ENCODE measurements at places on chromosomes 2 and 18.

DNA sequence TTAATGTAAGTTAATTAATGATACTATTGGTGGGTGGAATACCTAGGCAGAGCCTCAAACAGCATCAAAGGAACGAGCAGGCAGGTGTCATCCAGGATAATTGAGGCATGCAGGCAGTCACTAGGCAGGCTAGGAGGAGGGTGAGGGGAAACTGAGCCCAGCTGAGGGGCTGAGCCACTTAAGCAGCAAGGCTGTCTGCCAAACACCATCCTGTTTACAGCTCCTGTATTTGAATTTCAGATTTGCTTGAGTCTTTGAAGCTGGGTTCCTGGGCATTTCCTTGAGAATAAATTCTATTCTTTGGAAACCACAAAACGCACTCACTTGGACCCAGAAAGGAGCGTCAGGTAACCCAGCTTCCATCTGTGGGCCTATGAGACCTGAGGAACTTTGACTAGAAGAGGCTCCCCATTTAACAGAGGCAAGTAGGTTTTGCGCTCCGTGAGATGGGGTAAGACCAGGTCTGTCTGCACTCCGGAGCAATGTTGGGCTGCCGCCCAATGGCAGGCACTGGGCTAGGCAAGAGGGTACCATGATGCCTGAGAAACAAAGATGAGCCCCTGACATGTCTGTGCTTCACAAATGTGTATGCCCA, 2.0 kb downstream of the EDAR start:
- H3K27ac ChIP-seq: no peak overlapping the region
- DNase-seq: no peak
- no peaks in the 10 kb centered on the region for H3K4me1 ChIP-seq
- H3K4me3 ChIP-seq: no peak overlapping the region
- no peaks in the 10 kb centered on the region for H3K36me3 ChIP-seq
- no peaks in the 10 kb centered on the region for H3K27me3 ChIP-seq

DNA sequence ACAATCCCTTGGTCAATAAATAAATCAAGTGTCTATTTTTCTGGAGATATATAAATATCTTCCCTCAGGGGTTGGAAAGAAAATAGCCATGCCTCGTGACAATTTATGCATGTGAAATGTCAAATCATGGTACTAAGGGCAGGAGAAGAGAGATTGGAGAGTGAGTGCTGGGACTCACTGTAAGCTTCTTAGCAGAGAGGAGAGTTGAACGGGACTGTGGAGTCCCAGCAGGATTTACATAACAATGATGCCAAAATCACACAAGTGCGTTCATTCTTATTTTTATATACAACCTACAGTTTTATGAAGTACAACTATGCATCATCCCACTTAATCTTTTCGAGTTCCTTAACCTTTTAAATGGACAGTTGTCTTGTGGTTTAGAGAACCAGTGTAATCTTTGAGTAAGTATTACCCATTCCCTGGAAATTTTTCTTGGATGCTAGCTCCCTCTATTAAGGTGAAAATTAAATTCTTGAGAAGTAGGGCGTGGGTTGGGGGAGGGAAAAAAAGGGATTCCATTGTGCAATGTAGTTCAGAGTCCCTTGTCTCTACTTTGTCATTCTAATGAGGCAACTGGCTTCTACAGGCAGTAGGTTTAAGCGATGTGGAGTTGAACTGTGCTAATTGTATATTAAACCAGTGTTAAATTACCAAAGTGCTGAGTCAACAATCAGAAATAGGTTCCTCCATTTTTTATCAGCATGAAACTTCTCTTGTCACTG, 143.6 kb upstream of the EPHA4 start:
- no peaks in the 10 kb centered on the region for H3K36me3 ChIP-seq
- no peak for DNase-seq
- no peaks in the 10 kb centered on the region for H3K4me1 ChIP-seq
- H3K27me3 ChIP-seq: no peaks in the 10 kb centered on the region

- no peaks in the 10 kb centered on the region for H3K4me1 ChIP-seq
- H3K4me3 ChIP-seq: no peak overlapping the region
- H3K27me3 ChIP-seq: no peaks in the 10 kb centered on the region
- H3K36me3 ChIP-seq: no peaks in the 10 kb centered on the region
Observed at GRCh38 chr2:1876352-1876751, 132.0 kb upstream of the PXDN start.

GRCh38 chr18:54209471-54210180, 14.8 kb downstream of the MBD2 start:
- H3K4me1 ChIP-seq: peaks cover 1% of the 10 kb centered on the region

DNA sequence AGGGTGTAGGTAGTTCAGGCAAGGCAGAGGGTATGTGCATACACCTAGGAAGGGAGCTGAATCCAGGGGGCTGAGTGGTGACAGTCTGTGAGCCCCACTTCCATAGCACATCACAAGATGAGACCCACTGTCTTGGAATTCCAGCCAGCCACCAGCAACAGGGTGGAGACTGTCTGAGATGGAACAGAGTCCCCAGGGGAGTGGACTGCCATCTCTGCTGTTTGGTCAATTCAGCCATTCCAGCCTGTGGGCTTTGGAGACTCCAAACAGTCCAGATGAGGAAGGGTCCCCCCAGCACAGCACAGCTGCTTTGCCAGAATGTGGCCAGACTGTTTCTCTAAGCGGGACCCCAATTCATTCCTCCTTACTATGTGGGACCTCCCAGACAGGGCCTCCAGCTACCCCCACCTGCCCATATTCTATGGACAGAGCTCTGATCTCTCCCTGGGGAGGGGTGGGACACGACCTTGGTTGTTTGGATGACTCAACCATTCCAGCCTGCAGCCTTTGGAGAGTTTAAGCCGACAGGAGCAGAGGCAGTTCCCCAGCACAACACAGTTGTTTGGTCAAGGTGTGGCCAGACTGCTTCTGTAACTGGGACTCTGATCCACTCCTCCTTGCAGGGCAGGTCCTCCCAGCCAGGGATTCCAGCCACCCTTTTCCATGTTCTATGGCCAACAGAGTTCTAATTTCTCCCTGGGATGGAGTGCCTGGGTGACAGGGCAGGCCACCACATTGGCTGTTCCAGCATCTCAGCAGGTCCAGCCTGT, 178.0 kb downstream of the RND3 start:
- H3K27me3 ChIP-seq: no peaks in the 10 kb centered on the region
- H3K4me1 ChIP-seq: no peaks in the 10 kb centered on the region
- H3K4me3 ChIP-seq: no peak overlapping the region
- DNase-seq: no peak
- H3K36me3 ChIP-seq: no peaks in the 10 kb centered on the region

DNA sequence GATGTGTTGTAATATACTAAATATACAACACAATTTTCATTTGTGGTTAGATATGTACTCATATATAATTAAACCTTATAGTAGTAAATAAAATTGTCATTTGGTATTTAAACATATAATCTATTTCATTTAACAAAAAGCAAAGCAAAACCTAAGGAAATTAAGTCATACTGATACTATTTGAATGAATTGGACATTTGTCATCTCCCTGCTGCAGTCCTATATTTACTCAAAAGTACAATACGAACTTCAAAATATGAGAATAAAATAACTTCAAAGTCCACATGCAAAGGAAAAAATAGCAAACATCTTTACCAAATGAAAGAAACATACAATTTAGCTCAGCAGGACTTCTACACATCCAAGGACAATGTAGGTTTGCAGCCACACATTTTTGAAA, 11.8 kb upstream of the HAT1 start:
- no peaks in the 10 kb centered on the region for H3K27me3 ChIP-seq
- no peaks in the 10 kb centered on the region for H3K36me3 ChIP-seq
- no peaks in the 10 kb centered on the region for H3K4me1 ChIP-seq

GRCh38 chr2:120404274-120404673, 58.3 kb downstream of the INHBB start:
- no peak overlapping the region for H3K27ac ChIP-seq
- H3K4me3 ChIP-seq: no peak overlapping the region
- H3K36me3 ChIP-seq: no peaks in the 10 kb centered on the region
- H3K4me1 ChIP-seq: no peaks in the 10 kb centered on the region
- no peak for DNase-seq

DNA sequence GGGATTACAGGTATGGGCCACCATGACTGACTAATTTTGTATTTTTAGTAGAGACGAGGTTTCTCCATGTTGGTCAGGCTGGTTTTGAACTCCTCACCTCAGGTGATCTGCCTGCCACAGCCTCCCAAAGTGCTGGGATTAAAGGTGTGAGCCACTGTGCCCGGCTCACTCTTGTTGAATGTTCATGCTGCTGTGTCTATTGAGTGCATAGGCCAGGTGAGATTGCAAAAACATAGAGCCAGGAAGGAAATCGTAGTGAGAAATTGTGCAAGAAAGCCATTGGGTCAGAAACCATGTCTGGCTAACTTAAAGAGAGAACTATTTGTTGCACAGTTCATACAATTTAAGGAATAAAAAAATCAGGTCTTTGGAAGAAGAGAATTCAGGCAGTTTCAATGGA, 45.5 kb upstream of the FZD5 start:
- no peak for DNase-seq
- H3K27me3 ChIP-seq: no peaks in the 10 kb centered on the region
- H3K4me1 ChIP-seq: peaks cover 4% of the 10 kb centered on the region
- H3K4me3 ChIP-seq: no peak overlapping the region
- no peak overlapping the region for H3K27ac ChIP-seq

DNA sequence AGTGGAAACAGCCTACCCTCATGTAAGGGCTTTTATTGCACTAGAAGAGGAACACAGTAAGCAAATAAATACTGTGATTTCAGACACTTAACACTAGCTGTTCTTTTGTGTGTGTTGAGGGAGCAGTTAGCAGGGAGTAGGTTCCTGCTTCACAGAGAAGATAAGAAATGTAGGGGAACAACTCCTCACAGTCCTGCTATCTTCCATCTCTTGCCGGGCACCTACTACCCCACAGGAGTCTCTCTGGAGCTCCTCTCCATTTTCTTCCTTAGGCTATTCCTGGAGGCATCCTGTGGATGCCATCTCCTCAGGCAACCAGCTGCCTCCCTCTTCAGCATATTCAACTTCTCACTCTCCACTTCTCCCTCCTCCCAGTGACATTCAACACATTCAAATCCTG, 145.0 kb downstream of the SRBD1 start:
- no peaks in the 10 kb centered on the region for H3K4me1 ChIP-seq
- H3K4me3 ChIP-seq: no peak overlapping the region
- H3K36me3 ChIP-seq: no peaks in the 10 kb centered on the region
- DNase-seq: no peak

GRCh38 chr18:34158881-34159690, 65.6 kb downstream of the NOL4 start:
- H3K4me1 ChIP-seq: peaks cover 3% of the 10 kb centered on the region
- DNase-seq: peak; percentile 45
- H3K27me3 ChIP-seq: no peaks in the 10 kb centered on the region
- H3K4me3 ChIP-seq: peak overlapping the region; percentile 17

- H3K27ac ChIP-seq: no peak overlapping the region
- H3K27me3 ChIP-seq: no peaks in the 10 kb centered on the region
- no peak overlapping the region for H3K4me3 ChIP-seq
- peaks cover under 1% of the 10 kb centered on the region for H3K4me1 ChIP-seq
- no peak for DNase-seq
- H3K36me3 ChIP-seq: no peaks in the 10 kb centered on the region
Observed at GRCh38 chr2:71494523-71495155, 41.3 kb downstream of the DYSF start.

- DNase-seq: no peak
- H3K27ac ChIP-seq: peak overlapping the region; percentile 41
- H3K36me3 ChIP-seq: no peaks in the 10 kb centered on the region
- H3K4me3 ChIP-seq: no peak overlapping the region
- peaks cover 14% of the 10 kb centered on the region for H3K4me1 ChIP-seq
- no peaks in the 10 kb centered on the region for H3K27me3 ChIP-seq
Observed at GRCh38 chr2:237350070-237350469, 63.9 kb downstream of the COL6A3 start.

DNA sequence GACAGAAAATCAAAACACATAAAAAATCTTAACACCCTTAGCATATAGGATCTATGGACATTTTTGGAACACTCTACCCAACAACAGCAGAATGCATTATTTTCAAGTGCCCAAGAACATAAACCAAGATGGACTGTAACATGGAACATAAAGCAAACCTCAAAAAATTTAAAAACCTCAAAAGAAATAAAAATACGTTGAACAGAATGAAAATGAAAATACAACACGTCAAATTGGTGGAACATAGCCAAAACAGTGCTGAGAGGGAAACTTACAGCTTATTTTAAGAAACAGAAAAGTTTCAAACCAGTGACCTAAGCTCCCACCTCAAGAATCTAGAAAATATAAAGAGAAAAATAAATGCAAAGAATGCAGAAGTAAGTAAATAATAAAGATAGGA, 58.3 kb upstream of the BCL2L11 start:
- H3K4me1 ChIP-seq: no peaks in the 10 kb centered on the region
- H3K4me3 ChIP-seq: no peak overlapping the region
- H3K36me3 ChIP-seq: no peaks in the 10 kb centered on the region
- no peak overlapping the region for H3K27ac ChIP-seq
- H3K27me3 ChIP-seq: no peaks in the 10 kb centered on the region

DNA sequence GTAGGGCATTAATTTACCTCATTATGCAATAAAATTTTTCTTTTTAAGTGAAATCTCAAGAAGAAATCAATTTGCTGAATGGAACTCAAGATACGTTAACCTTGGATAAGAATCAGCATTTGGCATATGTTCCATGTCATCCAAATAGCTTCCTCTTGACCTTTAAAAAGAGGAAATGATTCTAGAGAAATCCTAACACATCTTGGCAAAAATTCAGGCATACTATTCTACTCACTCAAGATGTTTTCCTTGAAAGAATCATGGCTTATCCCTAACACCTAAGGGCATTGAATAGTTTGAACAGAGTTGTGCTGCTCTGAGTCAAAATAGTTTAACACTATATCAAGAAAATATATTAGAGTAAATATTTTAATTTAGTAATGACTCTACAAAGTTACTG, 678.0 kb downstream of the EPHA4 start:
- no peak overlapping the region for H3K4me3 ChIP-seq
- no peaks in the 10 kb centered on the region for H3K27me3 ChIP-seq
- H3K4me1 ChIP-seq: no peaks in the 10 kb centered on the region
- no peaks in the 10 kb centered on the region for H3K36me3 ChIP-seq

DNA sequence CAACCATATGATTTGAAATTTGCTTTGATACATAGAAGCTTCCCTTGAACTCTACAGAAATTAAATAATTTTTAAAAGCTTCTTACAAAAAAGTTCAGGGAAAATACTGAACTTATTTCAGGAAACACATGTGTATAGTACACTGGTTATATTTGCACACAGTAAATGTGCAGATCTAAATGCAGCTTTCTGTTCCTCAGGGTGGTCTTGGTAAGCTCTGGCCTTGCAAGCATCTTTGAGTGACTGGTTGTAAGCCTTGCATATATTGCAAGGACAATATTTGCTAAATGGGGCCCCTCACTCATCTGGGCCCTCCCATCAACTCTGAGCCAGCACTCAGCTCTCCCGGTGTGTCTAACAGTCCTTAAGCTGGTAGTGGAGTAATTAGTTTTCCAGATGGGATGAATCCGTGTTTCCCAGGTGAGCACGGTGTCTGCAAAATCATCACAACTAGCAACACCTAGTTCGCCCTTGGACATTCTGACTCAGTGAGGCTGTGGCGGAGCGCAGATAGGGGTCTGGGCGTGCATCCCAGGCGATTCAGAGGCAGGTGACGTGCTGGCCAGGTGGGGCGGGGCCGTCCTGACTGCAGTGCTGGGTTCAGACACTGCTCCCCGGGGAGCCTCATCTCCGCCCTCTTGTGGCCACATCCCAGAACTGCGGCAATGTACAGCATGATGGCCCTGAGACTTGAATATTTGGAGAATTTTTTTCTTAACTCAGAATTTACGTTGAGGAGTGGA, 149.6 kb downstream of the MBP start:
- H3K4me3 ChIP-seq: no peak overlapping the region
- peak; percentile 74 for DNase-seq
- H3K27me3 ChIP-seq: no peaks in the 10 kb centered on the region
- no peaks in the 10 kb centered on the region for H3K4me1 ChIP-seq
- no peak overlapping the region for H3K27ac ChIP-seq

GRCh38 chr2:132793532-132793931, 123.5 kb upstream of the LYPD1 start:
- DNase-seq: no peak
- no peak overlapping the region for H3K4me3 ChIP-seq
- no peaks in the 10 kb centered on the region for H3K27me3 ChIP-seq
- H3K4me1 ChIP-seq: no peaks in the 10 kb centered on the region

Measured in ovary (tissue), 10 donors.